Putamen (tissue), 1 donor: ENCODE measurements at places on chromosomes 13 and 19.
A peak's percentile ranks its signal among the peaks of the same experiment; 100 is the strongest.

- DNase-seq: no peak
Measured at GRCh38 chr19:10191347-10191746, 3.4 kb downstream of the DNMT1 start.

DNA sequence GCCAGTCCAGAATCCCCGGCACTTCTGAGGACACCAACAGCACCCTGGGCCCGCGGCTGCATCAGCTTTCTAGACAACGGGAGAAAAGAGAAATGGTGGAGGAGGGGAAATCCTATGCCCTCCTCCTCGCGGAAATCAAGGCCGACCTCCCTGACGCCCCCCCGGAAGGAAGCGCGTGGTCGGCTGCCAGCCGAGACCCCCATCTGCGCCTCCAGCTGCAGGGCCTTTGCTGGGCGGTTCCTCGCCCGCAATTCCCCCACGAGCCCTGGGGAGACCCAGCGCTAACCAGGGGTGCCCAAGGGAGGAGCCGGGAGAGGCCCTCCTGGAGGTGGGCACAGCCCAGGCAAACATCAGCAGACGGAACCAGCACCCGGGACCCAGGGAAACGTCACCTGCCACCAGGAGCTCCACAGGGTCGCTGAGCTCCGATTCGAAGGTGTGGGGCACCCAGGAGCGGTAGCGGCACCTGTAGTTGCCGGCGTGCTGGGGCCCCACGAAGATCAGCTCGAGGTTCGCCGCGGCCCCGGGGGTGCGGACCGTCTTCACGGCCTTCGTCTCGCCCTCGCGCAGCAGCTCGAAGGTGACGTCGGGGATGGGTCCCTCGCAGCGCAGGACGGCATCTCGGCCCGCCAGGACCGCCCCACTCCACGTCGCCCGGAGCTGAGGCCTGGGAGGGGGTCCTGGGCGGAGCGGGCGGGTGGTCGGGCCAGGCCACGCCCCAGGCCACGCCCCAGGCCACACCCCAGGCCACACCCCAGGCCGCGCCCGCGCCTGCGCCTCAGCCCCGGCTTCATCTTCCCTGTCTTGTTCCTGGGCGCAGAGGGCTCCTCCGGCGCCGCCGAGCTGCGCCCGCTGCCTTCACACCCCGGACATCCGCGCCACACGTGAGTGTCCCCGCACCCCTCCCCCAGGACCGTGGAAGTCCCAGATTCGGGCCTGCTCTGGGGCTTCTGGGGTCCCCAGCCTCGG lies 6.0 kb downstream of the A1BG start:
- DNase-seq: peak; percentile 79

DNA sequence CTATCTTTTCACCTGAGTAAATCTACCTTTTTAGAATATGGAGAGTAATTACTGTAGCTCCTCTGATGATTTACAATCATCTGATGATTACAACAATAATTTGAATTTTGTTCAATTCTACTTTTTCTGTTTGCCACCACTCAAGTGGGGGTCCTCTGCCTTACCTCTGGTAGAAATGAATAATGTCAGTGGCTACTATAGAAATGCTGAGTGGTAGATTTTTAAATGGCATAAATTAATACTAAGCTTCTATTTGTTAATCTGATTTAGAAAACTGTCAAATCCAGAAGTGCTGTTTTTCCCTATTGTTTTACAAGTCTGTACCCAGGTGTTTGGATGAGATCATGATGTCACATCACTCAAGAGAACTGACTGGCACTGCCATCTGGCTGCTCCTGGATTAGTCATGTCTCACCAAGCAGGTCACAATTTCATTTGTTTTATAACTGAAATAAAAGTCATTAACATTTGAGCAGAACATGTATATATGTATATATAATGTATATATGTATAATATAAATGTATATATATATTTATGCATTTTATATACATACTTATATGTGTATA lies 494.8 kb downstream of the TBC1D4 start:
- no peak for DNase-seq

- peak; percentile 23 for DNase-seq
Measured at GRCh38 chr13:32178763-32179162, 136.4 kb downstream of the ZAR1L start.

DNA sequence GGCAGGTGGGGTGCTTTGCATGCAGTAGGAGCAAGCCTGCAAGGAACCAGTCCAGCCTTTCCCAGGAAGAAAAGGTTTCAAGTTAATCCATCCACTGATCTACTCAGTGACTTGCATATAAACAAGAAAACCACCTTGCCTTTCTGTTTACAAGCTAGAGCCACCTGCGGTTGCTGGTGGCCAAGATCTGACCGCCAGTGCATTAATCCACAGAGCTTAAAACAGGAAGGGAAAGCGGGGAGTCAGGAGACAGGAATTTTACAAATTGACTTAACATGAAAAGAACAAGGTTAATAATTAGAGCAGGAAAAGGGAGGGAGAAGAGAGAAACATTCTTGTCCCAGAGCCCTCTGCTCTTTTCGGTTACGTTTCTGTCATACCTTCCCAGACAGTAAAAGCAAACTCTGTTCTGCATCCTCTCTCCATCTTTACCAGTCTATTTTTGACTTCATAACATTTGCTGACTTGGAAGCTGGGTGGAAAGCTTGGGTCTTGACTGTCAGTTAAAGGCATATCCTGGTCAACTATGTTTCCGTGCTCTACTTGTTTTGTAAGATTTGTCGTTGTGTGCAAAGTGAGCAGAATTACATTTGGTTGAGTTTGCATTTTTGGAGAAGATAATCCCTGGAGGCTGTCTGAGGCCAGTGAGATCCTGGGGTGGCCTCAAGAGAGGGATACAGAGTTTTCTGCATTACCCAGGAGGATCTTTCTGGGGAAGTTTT lies 760.6 kb downstream of the EFNB2 start:
- DNase-seq: no peak

GRCh38 chr13:72023895-72024294 lies 156.9 kb upstream of the DACH1 start:
- DNase-seq: no peak

DNA sequence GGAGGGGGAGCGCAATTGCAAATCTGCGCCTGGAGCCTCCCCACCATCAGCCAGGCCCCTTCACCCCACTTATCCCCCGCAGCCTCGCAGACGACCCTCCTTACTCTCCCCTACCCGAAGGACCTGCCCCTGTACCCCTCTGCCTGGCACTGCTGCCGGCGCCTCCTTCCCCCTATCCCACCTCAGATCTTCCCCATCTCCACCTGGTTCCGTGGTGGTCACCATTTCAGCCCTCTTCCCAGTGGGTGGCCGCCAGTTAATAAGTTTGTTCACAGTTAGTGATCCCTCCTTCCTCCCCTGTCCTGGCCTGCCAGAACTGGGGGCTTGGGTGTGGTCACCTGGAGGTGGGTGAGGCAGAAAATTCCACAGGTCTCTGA lies 397 bp downstream of the SLC44A2 start:
- DNase-seq: no peak

DNA sequence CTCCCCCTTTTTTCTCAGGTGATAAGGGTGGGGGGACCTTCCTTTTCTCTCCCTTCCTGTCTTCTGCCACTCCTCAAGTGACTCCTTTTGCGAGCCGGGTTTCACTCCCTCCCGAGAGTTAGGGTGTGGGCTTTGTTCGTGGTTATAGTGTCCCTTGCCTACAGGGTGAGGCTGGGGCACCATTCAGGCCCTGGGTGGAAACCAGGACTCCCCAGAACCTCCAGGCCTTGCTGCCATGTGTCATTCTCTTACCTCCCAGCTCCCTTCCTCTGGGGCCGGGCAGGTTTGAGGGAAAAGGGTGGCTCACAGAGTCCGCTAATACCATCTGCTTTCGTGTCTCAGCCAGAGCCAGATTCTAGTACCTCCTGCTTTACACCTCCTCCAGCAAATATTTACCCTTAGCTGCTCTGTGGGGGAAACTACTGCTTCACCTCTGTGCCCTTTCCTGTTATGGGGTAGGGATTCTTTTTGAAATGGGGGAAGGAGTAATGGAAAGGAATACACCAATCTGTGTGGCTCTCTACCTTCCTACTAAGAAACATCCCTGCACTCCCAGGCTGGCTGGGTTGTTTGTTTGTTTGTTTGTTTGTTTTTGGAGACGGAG lies 2.8 kb downstream of the ACTN4 start:
- no peak for DNase-seq

DNA sequence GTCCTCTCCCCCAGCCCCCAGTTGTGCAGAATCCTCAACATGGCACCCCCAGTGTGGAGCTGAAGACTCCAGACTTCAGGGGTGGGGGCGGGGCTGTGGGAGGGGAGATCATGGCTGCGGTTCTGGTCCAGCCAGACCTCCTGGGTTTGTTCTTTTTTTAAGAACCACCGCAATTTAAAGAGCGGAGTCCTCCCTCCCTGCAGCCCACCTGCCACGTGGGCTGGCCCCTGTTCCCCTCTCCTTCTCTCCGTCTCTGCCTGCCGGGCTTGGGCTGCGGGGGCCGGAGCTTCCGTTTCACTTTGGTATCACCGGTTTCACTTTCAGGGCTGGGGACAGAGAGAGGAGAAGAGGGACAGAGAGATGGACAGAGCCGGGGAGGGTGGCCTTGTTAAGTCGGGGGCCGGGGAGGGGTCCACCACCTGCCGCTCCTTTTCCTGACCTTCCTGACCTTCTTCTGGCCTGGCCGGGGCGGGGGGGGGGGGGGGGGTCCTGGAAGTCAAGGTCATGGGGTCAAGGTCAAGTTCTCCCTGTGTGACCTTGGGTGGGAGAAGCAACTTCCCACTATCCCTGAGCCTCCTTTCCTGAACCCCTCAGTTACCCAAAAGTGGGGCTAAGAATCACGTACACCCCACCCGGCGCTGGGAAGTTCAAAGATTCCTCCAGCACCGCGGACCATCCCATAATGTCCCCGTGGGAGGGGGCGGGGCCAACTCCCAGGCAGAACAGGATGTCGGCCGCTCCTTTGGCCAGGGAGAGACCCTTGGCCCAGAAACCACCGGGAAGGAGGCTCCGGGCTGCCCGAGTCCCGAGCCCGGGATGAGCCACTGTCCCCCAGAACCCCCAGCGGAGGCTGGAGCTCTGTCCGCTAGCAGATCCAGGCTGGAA lies 11.3 kb upstream of the ZBTB7A start:
- no peak for DNase-seq

- no peak for DNase-seq
Measured at GRCh38 chr13:38570706-38571105, 116.2 kb upstream of the FREM2 start.

GRCh38 chr13:113526466-113527220 lies 36.1 kb upstream of the DCUN1D2 start:
- DNase-seq: no peak

GRCh38 chr13:99034333-99035085 lies 56.6 kb upstream of the DOCK9 start:
- no peak for DNase-seq

- DNase-seq: no peak
Measured at GRCh38 chr13:72890546-72890945, 108.6 kb downstream of the PIBF1 start.

GRCh38 chr13:37729876-37730275 lies 131.3 kb upstream of the POSTN start:
- no peak for DNase-seq

DNA sequence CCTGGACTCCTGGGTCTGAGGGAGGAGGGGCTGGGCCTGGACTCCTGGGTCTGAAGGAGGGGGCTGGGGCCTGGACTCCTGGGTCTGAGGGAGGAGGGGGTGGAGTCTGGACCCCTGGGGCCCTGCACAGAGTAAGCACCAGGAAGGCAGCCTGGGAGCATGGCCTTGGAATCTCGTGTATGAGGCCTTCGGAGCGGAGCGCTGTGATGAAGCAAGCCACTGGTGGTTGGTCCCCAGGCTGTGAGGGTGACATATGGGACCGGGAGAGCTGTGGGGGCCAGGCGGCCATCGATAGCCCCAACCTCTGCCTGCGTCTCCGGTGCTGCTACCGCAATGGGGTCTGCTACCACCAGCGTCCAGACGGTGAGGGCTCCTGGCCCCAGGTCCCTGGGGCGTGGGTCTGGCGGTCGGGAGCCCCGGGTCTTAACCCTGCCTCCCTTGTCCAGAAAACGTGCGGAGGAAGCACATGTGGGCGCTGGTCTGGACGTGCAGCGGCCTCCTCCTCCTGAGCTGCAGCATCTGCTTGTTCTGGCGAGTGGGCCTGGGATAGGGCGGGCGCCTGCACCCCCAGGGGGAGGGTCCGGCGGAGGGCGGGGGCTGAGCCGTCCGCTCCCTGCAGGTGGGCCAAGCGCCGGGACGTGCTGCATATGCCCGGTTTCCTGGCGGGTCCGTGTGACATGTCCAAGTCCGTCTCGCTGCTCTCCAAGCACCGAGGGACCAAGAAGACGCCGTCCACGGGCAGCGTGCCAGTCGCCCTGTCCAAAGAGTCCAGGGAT lies 918 bp downstream of the TMEM190 start:
- DNase-seq: no peak

- no peak for DNase-seq
Measured at GRCh38 chr19:13214036-13214730, 64.0 kb downstream of the IER2 start.

DNA sequence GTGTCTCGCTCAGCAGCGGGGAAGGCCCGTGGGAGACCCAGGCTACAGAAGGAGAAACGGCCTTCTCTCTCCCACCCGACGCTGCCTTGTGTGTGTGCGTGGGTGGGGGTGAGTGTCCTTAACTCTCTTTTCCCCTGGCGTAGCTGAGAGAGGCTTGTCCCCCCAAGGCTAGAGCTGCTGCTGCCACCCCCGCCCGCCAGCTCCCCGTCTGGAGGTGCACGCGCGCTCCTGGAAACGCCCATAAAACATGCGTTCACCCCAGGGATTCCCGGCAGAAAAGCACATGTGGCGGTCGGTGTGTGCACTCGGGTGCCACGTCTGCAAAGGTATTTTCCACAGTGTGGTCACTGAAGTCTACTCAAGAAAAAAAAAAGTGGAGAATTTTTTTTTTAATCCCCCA lies 36.1 kb downstream of the GADD45B start:
- no peak for DNase-seq

- DNase-seq: no peak
Measured at GRCh38 chr13:109834973-109835720, 48.8 kb upstream of the IRS2 start.

- DNase-seq: peak; percentile 75
Measured at GRCh38 chr13:40440990-40441820, 225.2 kb downstream of the FOXO1 start.

DNA sequence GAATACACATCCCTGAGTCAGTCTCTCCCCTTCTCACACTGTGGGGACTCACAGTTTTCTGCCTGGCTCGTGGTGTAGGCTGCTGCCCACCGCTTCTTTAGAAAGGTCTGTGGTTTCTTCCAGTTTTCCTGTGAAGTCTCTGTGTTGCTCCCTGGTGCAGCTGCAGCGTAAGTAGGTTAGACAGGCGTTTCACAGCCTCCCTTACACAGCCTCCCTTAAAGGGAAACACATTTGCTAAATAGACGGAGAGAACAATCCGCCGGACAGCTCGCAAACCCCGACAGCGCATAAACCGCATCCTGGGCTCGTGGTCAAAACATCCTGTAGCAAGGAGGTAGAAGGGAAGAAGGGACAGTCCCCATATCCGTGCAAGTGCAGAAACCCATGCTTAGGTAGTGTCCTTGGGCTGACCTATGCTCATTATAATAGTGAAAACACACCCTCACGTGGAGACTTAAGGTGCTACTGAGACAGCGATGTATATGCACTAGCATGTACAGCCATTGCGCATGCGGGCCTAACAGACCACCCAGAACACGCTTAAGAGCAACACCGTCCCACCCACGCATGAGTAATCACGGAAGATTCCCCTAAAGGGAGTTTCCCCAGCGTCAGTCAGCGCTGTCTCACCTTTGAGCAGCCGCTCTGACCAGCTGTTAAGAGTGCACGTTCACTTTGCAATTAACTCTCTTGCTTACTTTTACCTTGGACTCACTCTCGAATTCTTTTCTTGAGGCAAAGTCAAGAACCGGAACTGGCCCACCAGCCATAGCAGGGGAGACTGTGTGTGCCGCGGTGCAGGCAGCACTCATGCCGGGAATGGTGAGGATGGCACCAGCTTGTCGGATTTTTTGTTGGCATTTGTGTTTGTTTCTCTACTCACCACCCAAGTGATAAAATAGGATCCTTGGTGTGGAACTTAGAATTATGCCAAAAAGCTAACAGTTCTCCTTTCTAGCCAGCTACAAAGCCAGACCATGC lies 16.6 kb downstream of the SIGLEC8 start:
- no peak for DNase-seq
